ENCODE measurements at places on chromosomes 6 and 20. TPM values are rescaled to one million over a fixed set of nuclear protein-coding genes. Genes with fewer than 3 reads are reported as not detected.

The NINL gene
- total RNA-seq, result 10.7 TPM

The OR2J3 gene
- total RNA-seq, result not detected

The CPXM1 gene
- 10.2 TPM for total RNA-seq

The HTR1E gene
- not detected for total RNA-seq

The GJA1 gene
- total RNA-seq, result 64.1 TPM

The SPEF1 gene
- total RNA-seq, result 3.9 TPM

The RGS17 gene
- total RNA-seq, result 0.59 TPM

The TRIM31 gene
- total RNA-seq, result 0.62 TPM

The DDO gene
- 10.8 TPM for total RNA-seq

The TSPO2 gene
- total RNA-seq, result not detected
